Panc1 (cell line): ENCODE measurements at places on chromosomes 6 and 20. TPM values are rescaled to one million over a fixed set of nuclear protein-coding genes. Genes with fewer than 3 reads are reported as not detected.

DNA sequence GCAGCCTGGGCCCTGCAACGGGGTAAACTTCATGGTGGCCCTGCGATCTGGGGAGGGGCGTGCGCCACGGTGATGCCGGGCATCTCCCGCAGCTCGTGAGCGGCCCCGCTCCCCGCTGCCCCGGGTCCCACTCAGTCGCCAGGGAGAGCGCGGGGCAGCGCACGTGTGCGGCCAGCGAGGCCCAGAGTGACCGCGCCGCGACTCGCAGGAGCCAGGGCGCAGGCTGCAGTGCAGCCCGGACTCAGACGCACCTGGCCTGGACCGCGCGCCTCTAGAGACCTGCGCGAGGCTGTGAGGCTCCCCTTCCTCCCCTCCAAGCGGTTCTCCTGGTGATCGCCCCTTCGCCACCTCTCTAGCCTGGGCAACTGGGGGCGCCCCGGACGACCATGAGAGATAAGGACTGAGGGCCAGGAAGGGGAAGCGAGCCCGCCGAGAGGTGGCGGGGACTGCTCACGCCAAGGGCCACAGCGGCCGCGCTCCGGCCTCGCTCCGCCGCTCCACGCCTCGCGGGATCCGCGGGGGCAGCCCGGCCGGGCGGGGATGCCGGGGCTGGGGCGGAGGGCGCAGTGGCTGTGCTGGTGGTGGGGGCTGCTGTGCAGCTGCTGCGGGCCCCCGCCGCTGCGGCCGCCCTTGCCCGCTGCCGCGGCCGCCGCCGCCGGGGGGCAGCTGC is 652 bp downstream of the BMP6 start:
- H3K4me1 ChIP-seq: peaks cover 30% of the 10 kb centered on the region
- no peak overlapping the region for H3K27ac ChIP-seq
- H3K4me3 ChIP-seq: peak overlapping the region; percentile 61
- H3K36me3 ChIP-seq: no peaks in the 10 kb centered on the region

- no peak for DNase-seq
- no peaks in the 10 kb centered on the region for H3K27me3 ChIP-seq
- 0 out of 2 replicates have a peak overlapping the region, but pooled peaks have one; percentile 6 for H3K27ac ChIP-seq
Measured at GRCh38 chr20:47205577-47206123, 150.8 kb downstream of the ZMYND8 start.

DNA sequence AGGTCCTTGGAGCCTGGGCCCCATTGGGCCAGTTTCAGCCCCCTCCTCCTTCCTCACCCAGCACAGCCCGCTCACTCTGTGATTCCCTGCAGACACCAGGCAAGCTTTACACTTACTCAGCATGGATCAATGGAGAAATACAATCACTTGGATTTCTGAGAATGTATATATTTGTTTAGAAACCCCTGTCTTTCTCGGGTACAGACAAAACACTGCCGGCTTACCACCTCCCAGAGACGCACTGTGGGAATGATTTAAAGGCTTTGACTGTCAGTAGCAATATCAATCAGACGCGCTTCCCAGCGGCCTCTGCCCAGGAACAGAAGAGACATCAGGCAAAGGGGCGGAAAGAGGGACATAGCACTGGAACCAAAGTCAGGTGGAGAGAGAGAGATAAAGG is 186.5 kb downstream of the MAFB start:
- no peaks in the 10 kb centered on the region for H3K36me3 ChIP-seq
- no peak overlapping the region for H3K4me3 ChIP-seq
- H3K27me3 ChIP-seq: no peaks in the 10 kb centered on the region
- no peak for DNase-seq

DNA sequence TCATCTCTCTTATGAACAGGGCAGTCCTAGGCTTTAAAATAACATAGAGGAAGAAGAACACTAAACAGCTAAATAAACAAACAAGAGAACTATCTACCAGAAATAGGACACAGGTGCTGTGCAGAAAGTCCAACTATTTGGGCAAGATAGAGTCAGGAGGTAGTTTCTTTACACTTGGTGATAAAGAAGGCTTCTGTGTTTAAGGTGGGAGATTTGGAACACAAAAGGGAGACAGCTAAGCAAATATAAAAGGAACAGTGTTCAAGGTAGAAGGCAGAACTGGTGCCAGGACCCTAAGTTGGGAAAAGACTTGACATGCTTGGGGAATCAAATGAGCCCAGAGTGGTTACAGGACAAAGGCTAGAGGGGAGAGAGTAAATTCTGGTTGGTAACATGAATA is 110.5 kb downstream of the MANEA start:
- DNase-seq: no peak
- no peaks in the 10 kb centered on the region for H3K4me1 ChIP-seq
- no peak overlapping the region for H3K4me3 ChIP-seq
- no peak overlapping the region for H3K27ac ChIP-seq
- no peaks in the 10 kb centered on the region for H3K27me3 ChIP-seq

DNA sequence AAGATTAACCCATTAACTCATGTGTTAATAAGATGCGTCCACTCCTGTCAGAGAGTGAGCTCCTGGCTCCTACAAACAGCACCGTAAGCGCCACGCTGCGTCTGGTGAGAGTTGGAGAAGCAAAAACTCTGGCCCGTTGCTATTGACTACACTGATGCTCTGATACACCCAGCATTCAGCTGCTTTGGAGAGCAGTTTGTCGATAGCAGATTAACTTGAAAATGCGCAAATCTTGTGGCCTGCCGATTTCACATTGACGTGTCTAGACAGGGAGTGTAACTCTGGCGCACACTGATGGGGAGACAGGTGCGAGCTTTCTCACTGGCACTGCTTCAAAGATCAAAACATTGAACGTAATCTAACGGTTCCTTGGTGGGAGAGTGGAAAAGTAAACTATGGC is 151.7 kb upstream of the RPS6KA2 start:
- DNase-seq: no peak
- no peak overlapping the region for H3K4me3 ChIP-seq
- no peak overlapping the region for H3K27ac ChIP-seq
- peaks cover 12% of the 10 kb centered on the region; the same call in 1 of the 2 replicates for H3K27me3 ChIP-seq
- no peaks in the 10 kb centered on the region for H3K36me3 ChIP-seq

DNA sequence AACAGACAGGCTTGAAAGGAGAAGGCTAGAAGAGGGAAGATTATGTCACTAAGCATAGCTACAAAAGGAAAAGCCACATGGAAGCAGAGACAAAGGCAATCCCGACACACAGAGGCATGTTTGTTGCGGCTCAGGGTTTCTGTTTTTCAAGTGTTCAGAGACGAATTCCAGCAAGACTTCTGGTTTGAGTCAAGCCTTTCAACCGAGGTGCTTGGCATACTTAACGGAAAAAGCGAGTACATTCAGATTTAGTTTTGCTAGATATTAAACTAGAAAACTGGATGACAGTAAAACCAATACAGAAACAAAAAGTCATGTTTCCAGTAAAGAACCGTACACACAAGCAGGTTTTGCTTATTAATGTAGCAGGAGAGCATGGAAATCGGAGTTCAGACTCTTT is 27.2 kb downstream of the MCUR1 start:
- H3K4me3 ChIP-seq: no peak overlapping the region
- no peaks in the 10 kb centered on the region for H3K36me3 ChIP-seq
- no peaks in the 10 kb centered on the region for H3K4me1 ChIP-seq
- H3K27ac ChIP-seq: no peak overlapping the region

DNA sequence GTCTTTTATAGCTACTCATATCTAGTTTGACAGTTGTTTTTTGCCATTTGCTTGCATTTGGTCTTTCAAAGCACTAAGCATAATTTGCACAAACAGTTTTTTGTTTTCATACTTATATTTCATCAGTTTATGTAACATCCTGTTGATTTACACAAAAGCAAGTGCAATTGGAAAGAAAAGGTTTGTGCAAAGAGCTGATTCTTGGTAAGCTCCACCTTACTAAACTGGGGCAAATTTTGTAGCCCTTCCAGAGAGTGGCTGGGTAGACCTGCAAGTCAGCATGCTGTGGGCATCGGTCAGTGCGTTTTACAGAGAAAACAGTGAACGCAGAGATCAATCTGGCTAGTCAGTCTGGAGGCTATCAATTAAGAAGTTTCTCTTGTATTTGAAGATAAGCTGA is 34.5 kb downstream of the TXLNB start:
- no peaks in the 10 kb centered on the region for H3K27me3 ChIP-seq
- no peak for DNase-seq
- H3K36me3 ChIP-seq: no peaks in the 10 kb centered on the region
- H3K4me1 ChIP-seq: no peaks in the 10 kb centered on the region
- H3K4me3 ChIP-seq: no peak overlapping the region
- H3K27ac ChIP-seq: no peak overlapping the region

Gene SPINT3
- not detected for total RNA-seq

- no peaks in the 10 kb centered on the region for H3K4me1 ChIP-seq
- DNase-seq: no peak
- no peak overlapping the region for H3K4me3 ChIP-seq
- no peaks in the 10 kb centered on the region for H3K36me3 ChIP-seq
- H3K27ac ChIP-seq: no peak overlapping the region
Measured at GRCh38 chr6:142534076-142534475, 232.3 kb downstream of the ADGRG6 start.

Gene BANF2
- total RNA-seq: not detected

DNA sequence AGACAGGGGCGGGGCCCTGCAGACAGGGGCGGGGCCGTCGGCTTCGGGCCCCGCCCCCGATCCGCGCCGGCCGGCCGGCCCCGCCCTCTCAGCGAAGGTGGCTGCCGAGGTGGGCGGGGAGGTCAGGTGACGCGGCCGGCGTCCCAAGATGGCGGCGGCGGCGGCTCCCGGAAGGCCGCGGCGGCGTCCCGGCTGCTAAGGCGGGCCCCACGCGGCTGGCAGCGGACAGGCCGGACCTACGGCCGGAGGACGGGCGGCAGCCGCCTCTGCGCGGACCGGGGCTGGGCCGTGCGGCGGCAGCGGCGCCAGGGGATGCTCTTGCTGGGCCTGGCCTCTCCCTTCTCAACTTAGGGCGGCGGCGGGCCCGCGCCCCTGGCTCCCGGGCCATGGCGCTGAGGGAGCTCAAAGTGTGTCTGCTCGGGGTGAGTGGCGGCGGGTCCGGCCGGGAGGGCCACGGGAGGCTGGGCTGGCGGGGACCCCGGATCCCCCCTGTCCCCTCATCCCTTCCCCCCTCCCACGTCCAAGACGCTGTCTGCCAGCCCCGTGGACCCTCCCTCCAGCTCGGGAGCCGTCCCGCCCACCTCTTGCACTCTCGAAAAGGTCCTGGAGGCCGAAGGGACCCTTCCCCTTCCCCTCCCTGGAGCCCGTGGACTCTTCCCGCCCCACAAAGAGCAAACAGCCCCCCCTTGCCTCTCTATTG is at the start of gene RAB22A:
TSS of gene RAB22A (plus strand) at position 125 of the 700 bp plus-strand sequence. CDS start at position 387, 262 bp downstream.
- H3K4me3 ChIP-seq: peak within 1 kb of the TSS; percentile 92
- no peaks in the 10 kb centered on the region for H3K27me3 ChIP-seq
- peaks cover 12% of the 10 kb centered on the region for H3K36me3 ChIP-seq
- H3K27ac ChIP-seq: peak within 1 kb of the TSS; percentile 94

DNA sequence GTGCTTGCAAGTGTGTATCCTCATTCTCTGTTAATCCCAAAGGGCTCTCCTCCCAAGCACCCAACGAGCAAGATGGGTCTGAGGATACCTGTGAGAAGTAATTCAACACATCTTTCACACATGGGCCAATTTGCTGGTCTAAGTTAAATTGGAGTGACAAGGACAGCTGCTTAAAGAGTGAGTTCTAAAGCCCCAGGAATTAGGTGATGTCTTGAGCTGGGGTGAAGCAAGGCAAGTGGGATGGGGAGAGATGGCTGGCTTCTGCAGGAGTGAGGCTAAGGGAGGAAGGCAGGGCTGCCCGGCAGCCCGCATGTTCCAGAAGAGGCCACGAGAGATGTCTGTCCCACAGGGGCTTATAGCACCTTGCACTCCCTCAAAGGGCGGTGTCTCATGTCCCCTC is 288.5 kb downstream of the CDH26 start:
- H3K27me3 ChIP-seq: no peaks in the 10 kb centered on the region
- no peak overlapping the region for H3K27ac ChIP-seq
- no peaks in the 10 kb centered on the region for H3K36me3 ChIP-seq
- H3K4me1 ChIP-seq: no peaks in the 10 kb centered on the region; the same call in 1 of the 2 replicates

DNA sequence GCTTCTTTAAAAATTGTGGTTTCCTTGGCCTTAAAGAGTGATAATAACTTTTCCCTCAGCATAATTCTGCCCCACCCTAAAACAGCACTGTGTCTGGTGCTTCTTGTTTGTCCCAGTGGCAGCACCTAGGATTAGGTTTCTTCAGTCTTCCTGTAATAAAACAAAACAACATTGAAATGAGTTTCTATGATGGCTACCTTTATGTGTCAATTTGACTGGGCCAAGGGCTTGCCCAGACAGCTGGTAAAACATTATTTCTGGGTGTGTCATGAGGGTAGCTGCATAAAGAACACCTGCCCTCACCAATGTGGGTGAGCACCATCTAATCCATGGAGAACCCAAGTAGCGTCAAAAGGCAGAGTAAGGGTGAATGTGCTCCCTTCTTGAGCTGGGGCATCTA is 117.8 kb downstream of the QRSL1 start:
- H3K27me3 ChIP-seq: peaks cover 6% of the 10 kb centered on the region; the same call in 1 of the 2 replicates
- H3K36me3 ChIP-seq: no peaks in the 10 kb centered on the region
- H3K4me3 ChIP-seq: no peak overlapping the region
- no peak for DNase-seq

Gene TGM2
- total RNA-seq: 113 TPM

- H3K4me3 ChIP-seq: peak overlapping the region; percentile 96
- H3K36me3 ChIP-seq: no peaks in the 10 kb centered on the region; the same call in 1 of the 2 replicates
- no peak for DNase-seq
- H3K27ac ChIP-seq: peak overlapping the region; percentile 99
- no peaks in the 10 kb centered on the region for H3K27me3 ChIP-seq
Measured at GRCh38 chr6:95578106-95578410, 723 bp downstream of the MANEA start.

DNA sequence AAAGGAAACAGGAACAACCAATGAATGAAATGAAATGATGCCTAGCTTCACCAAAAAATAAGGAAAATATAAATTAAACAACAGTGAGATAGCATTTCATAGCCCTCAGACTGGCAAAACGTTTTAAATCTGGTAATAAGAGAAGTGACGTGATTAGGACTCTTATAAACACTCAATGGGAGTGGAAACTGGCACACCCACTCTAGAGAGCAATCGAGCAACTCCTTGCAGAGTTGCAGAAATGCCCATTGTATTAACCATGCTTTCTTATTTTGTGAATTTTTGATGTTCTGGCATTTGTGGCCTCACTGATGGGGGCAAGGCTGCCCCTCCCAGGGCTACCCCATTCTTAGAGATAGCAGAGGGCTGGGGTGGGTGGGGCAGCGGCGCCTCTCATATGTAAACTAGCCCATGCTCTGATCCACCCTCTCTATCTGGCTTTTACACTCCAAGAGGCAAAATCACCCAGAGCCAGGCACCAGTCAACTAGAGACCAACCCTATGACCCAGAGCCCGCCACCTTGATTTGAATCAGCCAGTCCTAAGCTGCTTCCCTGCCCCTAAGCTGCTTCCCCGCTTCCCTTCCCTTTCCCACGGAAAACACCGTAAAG is 6.4 kb upstream of the PNPLA1 start:
- DNase-seq: no peak
- no peaks in the 10 kb centered on the region for H3K4me1 ChIP-seq
- H3K4me3 ChIP-seq: no peak overlapping the region
- peaks cover 5% of the 10 kb centered on the region; the same call in 1 of the 2 replicates for H3K27me3 ChIP-seq
- no peaks in the 10 kb centered on the region for H3K36me3 ChIP-seq
- no peak overlapping the region for H3K27ac ChIP-seq

Gene EYA2
- total RNA-seq: 1.9 TPM

DNA sequence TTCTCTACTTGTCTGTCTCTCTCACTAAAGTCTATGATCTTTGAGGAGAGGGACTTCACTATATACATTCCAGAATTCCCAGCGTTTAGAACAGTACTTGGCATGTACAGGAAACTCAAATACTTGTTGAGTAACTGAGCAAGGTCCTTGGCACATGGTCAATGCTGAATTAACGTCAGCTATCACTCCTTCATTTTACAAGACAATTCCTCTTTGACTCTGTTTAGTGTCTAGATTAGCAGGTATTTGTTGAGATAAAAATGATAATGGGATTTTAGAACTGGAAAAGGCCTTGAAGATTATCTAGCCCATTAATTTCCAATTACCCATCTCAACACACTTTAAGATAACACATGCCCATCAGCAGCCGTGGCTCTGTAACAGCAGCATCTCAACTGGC is 6.6 kb upstream of the GUCA1B start:
- no peak for DNase-seq
- peak overlapping the region; percentile 32 for H3K27ac ChIP-seq
- no peaks in the 10 kb centered on the region for H3K36me3 ChIP-seq

Gene SIRPB1
- 0.72 TPM for total RNA-seq

Gene TRAPPC3L
- not detected for total RNA-seq
